ENCODE measurements at places on chromosomes 12 and 14. TPM values are rescaled to one million over a fixed set of nuclear protein-coding genes. Genes with fewer than 3 reads are reported as not detected.

Gene PAX9
- 5.3 TPM for total RNA-seq

Gene KRT75
- total RNA-seq, result not detected

Gene COQ10A
- 8.3 TPM for total RNA-seq

Gene C12orf54
- total RNA-seq, result 2.4 TPM

Gene FAM186B
- total RNA-seq, result 0.36 TPM

Gene RDH5
- total RNA-seq, result 23.3 TPM

Gene KRT85
- not detected for total RNA-seq

Gene AKAP5
- total RNA-seq, result 0.36 TPM

Gene ACOT6
- total RNA-seq, result not detected

Gene RPL41
- 2,818 TPM for total RNA-seq
